ENCODE measurements at places on chromosomes 3 and 15.
A peak's percentile ranks its signal among the peaks of the same experiment; 100 is the strongest.

DNA sequence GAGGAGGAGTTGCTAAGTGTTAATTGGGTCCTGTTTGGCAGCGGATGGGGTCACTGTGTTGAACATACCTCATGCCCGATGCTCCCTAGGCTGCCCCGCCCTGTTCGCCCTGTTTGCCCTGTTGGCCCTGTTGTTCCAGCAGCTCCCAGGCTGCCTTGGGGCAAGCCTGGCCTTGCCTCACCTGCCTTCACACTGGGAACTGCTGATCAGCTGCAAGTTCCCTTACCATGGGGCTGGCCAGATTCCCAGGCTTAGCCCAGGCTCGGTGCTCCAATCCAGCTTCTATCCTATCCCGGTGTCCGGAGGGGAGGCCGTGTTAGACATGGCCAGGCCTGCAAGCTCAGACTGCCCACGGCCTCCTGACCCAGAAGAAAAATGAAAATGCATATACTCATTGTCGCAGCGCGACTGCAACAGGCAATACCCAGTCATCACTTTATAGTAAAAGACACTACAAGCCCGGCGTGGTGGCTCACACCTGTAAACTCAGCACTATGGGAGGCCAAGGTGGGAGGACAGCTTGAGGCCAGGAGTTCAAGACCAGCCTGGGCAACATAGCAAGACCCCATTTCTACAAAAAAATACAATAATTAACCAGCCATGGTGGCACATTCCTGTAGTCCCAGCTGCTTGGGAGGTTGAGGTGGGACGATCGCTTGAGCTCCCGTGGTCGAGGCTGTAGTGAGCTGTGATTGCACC lies 42.9 kb upstream of the ZNF710 start:
- DNase-seq = peak; percentile 75

DNA sequence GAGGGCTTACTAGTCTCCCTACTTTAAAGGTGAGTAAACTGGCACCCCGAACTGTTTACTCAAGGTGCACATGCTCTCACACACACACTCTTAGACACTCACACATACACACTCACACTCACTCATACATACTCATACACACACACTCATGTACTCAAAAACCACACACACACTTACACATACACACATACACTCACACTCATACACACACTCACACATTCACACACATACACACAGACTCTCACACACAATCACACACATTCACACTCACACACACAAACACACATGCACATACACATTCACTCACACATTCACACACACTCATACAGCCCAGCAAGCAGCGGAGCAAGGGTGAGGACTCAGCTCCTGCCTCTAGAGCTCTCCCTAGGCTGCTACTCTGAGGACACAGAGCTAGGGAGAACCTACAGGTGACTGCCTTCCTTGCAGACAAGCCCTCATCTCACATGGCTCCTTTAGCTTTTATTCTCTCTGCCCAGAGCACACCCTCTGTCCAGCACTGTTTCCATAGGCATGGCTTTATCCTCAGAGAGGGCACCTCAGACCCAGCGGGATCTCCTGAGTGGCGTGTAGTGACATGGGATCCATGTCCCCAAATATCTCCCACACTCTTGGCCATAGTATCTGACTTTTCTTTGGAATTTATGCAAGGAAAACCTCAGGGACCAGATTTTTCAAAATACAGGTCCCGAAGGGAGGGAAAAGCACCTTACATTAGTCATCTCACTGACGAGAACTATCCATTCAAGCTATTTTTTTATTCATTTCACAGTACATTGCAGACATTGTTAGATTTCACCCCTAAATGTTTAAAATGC lies 26.2 kb upstream of the ATG7 start:
- DNase-seq = peak; percentile 32

DNA sequence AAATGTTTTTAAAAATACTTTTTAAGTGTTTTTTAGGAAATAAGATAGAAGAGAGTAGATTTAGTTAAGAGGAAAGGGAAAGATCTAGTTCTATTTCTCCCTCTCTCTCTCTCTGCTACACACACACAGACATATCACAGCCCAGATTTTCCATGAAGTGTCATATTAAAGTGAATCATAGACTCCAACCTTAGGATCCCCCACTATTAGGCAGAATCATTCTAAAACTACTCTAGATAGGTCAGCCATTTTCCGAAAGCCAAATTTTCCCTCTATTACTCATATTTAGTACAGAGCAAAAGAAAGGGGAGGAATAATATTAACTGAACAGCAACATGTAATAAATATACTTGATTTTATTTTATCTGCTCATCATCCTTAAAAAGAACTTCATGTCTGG lies 45.1 kb upstream of the RSL24D1 start:
- no peak for DNase-seq

DNA sequence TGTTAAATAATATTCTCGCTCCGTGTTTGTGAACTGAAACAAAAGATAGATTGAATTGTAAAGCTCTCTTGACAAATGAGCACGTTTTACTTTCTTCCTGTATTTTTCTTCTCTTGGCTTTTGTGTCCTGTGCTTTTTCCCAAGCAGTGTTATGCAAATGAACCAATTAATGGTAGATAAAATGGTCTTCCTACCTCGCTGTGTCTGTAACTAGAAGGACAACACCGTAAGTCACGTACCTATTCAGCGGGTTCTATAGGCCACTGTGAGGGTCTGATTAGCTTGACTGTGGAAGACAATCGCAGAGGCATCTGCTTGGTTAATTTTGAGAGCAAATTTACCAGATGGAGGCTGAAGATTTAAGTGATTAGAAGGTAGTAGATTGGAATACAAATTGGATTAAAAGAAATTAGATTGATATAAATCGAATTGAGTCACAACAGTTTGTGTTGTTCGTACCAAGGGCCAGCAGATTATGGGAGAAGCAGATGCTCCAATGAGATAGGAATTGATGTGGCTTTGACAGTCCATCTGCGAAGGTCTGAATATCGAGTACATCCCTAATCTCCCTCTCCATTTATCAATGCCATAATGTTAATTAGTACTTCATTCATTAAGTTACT lies 40.2 kb downstream of the ROBO2 start:
- DNase-seq = no peak

DNA sequence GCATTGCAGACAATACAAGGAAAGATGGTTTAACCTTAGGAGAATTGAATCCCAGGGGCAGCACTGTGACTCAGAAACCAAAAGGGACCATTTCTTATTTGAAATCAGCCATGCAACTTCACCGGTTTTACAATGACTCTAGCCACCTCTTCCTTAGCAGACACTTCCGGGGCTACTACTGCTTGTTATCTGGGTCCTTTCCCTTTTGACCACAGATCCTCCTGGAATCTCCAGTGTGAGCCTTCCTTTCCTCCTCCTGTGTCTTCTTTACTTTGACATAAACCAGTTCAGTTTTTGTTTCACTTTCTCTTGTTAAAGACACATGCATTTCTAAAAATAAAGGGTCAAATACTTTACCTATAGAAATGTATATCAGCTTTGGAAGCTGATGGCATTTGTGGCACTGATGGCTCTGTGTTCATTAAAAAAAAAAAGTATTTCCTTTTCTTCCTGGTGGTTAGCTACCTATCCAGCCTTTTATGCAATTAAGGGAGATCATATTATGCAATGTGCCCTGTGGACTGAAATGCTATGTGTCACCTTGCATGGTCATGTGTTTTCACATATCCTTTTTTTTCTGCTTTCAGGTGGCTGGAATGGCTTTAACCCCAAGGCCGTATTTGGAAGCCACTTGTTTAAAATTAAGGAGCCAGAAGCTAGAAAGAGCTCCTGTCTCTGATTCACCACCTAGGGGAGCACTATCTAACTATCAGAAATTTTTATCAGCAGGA lies 296.2 kb downstream of the CHL1 start:
- DNase-seq = no peak

DNA sequence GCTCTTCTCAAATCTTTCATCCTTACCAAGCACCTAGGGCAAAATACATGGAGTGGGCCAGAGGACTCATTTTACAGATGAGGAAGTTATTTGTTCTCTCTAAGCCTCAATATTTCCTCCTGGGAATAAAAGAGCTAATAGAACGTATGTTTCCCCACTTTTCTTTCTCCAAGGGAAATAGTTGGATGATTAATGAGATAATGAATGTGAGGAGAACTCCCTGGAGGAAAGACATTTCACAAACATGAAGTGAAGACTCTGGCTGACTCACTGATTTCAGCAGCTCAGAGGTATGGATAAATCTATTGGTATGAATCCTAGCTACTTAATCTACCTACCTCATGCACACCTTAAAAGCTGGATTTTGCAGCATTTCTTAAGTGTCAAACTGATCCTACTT lies 98.4 kb downstream of the ECT2 start:
- peak; percentile 17 for DNase-seq

DNA sequence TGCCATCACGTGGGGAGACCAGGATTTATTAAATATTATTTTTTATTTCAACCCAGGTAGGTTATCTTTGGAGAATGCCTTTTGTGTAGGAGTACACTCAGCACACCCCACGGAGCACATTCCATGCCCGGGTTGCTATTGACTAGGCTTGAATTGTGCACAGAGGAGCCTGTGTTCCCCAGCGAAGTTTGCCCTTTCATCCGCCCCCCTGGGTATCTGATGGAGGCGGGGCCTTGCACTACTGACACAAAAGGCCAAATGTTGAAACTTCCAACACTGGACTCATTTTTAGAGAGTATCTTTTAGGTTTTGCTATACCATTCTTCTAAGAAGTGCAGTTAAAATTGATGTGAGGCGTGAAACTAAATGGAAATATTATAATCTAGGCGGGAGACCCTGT lies 39.3 kb upstream of the PPP4R2 start:
- no peak for DNase-seq

DNA sequence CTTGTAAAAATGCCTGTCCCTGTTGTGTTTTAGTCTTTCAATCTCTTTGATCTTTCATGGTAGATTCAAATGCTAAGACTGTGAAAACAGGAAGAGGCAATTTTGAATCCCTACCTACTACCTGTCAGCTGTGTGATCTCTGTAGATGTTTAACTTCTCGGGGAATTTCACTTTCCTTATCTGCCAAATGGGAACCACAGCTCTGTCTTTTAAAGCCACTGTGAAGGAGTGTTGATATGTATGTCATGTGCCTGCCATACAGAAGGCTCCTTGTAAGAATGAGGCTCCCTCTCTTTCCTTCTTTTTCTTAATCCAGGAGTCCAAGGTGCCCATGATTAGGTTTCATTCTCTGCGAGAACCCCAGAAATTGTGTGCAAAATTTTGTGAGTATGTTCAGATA lies 139.6 kb upstream of the ADAMTS9 start:
- no peak for DNase-seq

DNA sequence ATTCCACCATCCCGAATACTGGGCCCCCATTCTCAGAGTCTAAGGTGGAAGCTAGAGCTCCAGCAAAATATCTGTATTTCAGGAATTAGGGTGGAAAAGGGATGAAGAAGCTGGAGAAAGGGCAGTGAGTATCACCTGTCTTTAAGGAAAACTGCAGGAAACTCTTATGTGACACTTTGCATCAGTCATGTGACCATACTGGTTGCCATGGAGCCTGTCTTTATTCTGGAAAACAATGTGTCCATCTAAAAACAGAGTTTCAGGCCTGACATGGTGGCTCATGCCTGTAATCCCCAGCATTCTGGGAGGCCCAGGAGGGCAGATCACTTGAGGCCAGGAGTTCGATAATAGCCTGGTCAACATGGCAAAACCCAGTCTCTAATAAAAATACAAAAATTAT lies 52.9 kb upstream of the FSIP1 start:
- no peak for DNase-seq

DNA sequence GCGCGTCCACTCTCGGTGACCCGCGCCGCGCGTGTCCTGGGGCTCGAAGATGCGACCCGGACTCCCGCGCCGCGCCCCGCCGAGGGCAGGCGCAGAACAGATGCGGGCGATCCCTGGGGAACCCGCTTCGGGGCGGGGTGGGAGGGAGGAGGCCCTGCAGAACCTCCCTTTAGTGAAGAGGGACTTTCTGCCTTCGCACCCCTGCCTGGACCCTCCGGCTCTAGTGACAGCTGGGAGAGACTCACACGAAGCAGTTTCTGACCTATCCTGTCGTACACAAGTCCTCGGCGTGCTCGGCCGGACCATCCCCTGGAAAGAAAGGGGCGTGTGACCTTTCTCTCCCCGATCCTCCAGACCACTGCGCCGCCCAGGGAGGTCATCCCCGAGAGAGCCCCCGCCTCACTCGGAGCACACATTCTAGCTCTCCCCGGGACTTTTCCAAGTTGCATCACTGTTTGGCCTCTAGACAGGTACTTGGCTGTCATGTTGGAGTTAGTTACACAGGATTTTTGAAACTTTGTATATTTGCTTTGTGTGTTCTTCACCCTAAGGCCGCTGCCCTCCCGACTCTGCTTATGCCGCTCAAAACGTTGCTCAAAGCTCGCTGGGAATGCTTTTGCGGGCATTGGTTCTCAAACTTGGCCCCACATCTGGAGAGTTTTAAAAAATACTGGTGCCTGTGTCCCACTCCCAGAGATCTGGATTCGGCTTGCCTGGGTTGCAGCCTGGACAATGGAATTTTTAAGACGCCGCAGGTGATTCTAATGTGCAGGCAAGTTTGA lies 582 bp downstream of the CGNL1 start:
- DNase-seq = peak; percentile 26

DNA sequence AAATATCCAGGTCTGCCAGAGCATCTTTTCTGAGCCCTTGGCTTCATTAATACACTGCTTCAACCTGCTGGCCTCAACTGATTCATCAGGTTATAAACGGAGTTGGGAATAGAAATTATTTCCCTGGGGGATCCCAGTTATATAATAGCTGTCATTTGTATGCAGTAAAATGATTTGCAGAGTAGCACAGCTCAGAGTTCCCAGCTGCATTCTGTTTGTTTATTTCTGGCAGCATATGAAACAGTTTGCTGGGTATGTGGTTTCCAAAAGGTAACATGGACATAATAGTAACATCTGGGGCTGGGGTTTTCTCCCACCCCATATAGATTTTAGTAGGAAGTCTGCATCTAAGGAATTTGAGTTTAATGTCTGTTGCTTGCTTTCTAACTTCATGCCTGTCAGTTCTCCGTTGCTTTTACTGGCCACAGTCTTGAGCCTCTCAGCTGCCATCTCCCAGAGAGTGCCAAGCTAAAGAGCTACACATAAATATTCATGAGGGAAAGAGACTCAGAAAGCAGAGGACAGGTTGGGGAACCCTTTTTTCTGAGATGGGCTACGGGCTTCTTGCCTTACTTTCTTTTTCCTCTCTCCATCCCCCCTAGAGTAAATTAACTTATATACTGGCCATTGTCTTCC lies 124.6 kb downstream of the TMEM108 start:
- no peak for DNase-seq

- DNase-seq = peak; percentile 13
These were observed 231.4 kb upstream of the WNT5A start for GRCh38 chr3:55718521-55718921.

- no peak for DNase-seq
These were observed 204.3 kb downstream of the SUCLG2 start for GRCh38 chr3:67450153-67450552.

DNA sequence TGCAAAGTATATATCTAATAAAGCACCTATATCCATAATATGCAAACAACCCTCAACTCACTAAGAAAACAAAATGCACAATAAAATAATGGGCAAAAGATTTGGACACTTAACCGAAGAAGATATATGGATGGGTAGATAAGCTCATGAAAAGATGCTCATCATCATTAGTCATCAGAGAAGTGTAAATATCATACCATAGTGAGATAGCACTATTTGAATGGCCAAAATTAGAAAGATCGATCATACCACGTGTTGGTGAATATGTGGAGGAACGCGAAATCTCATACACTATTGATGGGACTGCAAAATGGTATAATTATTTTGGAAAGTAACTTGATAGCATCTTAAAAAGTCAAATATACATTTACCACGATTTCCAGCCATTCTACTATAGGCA lies 40.5 kb downstream of the PLS1 start:
- DNase-seq = no peak

- DNase-seq = no peak
These were observed 81.3 kb downstream of the CHL1 start for GRCh38 chr3:277873-278272.

GRCh38 chr3:117814975-117815374 lies 1105.4 kb downstream of the TUSC7 start:
- DNase-seq = no peak

Data from mammary epithelial cell (primary cell).